DND-41 (cell line): ENCODE measurements at places on chromosomes 5 and 9.

DNA sequence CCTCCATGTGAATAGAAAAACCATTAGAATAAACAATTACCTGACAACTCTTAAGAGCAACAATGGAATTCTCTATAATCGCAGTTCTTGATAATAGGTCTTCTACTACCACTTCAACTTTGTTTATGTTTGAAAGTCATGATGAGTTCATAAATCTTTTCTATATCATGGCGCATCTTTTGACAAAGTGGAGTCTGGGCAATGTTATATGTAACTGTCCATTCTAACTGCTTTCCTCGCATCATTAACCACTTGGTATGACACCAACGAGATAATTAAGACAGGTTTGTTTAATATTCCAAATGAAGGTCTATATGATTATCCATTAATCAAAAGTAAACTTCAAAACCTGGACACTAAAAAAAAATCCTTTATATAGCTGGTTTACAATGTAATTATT, 272.0 kb downstream of the DENND1A start:
- H3K4me3 ChIP-seq: no peak overlapping the region
- H3K36me3 ChIP-seq: no peaks in the 10 kb centered on the region; the same call in 1 of the 2 replicates
- DNase-seq: no peak

- peaks cover 9% of the 10 kb centered on the region for H3K4me1 ChIP-seq
- no peaks in the 10 kb centered on the region for H3K36me3 ChIP-seq
- no peak overlapping the region for H3K27ac ChIP-seq
- no peaks in the 10 kb centered on the region for H3K27me3 ChIP-seq
- no peak overlapping the region for H3K4me3 ChIP-seq
These were observed 158.9 kb upstream of the PHYKPL start for GRCh38 chr5:178391480-178391879.

DNA sequence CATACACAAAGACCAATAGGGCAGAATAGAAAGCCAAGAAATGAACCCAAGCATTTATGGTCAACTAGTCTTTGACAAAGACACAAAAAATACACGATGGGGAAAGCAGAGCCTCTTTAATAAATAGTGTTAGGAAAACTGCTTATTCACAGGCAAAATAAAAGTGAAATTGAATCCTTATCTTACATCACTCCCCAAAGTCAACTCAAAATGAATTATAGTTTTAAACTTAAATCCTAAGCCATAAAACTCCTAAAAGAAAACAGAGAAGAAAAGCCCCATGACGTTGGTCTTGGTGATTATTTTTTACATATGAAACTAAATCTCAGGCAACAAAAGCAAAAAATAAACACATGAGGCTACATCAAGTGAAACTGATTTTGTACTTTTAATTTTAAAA, 46.8 kb downstream of the CHSY3 start:
- no peak overlapping the region for H3K27ac ChIP-seq
- no peaks in the 10 kb centered on the region for H3K27me3 ChIP-seq
- no peaks in the 10 kb centered on the region for H3K4me1 ChIP-seq
- no peak for DNase-seq
- H3K36me3 ChIP-seq: no peaks in the 10 kb centered on the region

DNA sequence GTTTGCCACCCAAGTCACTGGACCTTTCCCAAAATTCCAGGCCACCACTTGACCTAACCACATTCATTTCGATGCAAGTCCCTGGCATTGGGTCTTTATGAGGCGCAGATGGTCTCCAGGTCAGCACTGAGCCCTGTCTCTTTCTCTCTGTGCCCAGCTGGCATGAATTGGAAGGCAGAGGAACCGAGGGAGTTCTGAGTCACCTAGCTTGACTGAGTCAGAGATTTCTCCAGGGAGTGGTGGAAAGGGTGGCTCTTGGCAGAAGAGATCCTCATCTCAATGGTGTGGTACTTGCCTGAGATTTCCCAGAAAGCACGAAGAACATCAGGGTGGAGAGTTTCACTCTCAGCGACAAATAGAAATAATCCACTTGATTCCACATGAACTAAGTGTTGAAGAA, 43.8 kb downstream of the WDR36 start:
- no peak for DNase-seq
- no peak overlapping the region for H3K27ac ChIP-seq
- H3K27me3 ChIP-seq: no peaks in the 10 kb centered on the region
- H3K4me1 ChIP-seq: 0 out of 2 replicates have a peak, but pooled peaks cover 5% of the 10 kb centered on the region
- H3K4me3 ChIP-seq: no peak overlapping the region

GRCh38 chr9:113298924-113299770, 4.0 kb downstream of the RNF183 start:
- no peak for DNase-seq
- H3K36me3 ChIP-seq: no peaks in the 10 kb centered on the region

DNA sequence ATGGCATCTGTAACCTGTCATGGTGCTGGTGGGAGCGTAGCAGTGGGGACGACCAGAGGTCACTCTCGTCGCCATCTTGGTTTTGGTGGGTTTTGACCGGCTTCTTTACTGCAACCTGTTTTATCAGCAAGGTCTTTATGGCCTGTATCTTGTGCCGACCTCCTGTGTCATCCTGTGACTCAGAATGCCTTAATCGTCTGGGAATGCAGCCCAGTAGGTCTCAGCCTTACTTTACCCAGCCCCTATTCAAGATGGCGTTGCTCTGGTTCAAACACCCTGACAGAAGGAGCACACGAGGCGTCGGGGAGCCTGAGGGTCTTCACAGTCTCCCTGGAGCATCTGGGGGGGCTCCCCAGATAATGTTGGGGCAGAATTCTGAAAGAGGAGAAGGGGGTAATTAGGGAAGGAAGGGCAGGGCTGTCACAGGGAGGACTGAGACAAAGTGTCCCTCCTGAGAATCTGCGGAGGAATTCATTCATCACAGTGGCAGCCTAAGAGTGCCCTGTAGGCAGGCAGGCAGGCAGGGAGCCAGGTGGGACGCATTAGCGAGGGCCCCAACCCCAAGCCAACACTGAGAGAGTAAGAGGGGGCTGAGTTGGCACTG, 21.3 kb upstream of the NCS1 start:
- DNase-seq: no peak
- no peaks in the 10 kb centered on the region for H3K4me1 ChIP-seq
- H3K27me3 ChIP-seq: no peaks in the 10 kb centered on the region
- H3K27ac ChIP-seq: no peak overlapping the region

DNA sequence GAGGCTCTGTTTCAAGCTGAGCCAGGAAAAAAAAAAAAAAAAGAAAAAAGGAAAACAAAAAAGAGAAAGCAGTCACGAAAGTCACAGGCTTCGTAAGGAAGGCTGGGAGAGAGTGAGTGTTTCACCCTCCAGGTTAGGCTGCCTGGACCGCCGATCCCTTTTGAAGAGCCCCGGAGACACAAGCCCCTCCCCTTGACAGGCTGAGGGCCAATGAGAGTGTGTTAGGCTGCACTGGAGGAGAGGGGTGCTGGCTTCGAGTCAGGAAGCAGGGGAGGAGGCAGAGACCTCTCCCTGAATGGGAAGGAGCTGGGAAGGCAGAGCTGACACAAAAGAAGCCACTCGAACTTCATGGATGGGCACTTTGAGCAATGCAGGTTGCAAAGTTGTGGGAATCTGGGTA, at the start of gene NMUR2:
Gene NMUR2 (minus strand): TSS at position 135 of the 400 bp plus-strand sequence. CDS start 166 bp downstream, outside the sequence.
- H3K27me3 ChIP-seq: no peaks in the 10 kb centered on the region
- no peak within 1 kb of the TSS for H3K27ac ChIP-seq
- DNase-seq: peak; percentile 5
- H3K36me3 ChIP-seq: no peaks in the 10 kb centered on the region

DNA sequence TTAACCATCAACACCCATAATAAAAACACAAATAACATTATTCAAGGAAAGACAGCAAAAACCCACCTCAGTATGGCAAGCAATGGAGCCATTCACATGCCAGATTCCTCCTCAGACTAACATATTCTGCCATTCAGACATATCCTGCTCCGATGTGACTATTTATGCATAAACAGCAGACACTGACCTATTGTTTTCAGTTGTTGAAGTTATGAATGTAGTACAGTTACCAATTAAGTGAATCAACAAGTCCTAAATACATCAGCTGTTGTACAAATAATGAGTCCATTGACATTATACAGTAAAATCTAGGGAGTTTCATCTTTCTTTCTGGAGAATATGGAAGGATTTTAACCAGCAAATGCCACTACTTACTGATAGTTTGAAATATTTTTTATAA, 131.7 kb downstream of the DENND1A start:
- no peaks in the 10 kb centered on the region for H3K27me3 ChIP-seq
- H3K4me1 ChIP-seq: no peaks in the 10 kb centered on the region
- no peak overlapping the region for H3K4me3 ChIP-seq
- H3K27ac ChIP-seq: no peak overlapping the region
- no peaks in the 10 kb centered on the region for H3K36me3 ChIP-seq
- DNase-seq: no peak

- no peak overlapping the region for H3K4me3 ChIP-seq
- no peak for DNase-seq
- no peaks in the 10 kb centered on the region for H3K27me3 ChIP-seq
- peaks cover 26% of the 10 kb centered on the region for H3K4me1 ChIP-seq
These were observed 3.7 kb upstream of the EGR1 start for GRCh38 chr5:138461343-138462125.

- peaks cover 42% of the 10 kb centered on the region for H3K4me1 ChIP-seq
- H3K27ac ChIP-seq: peak overlapping the region; percentile 83
- peaks cover 61% of the 10 kb centered on the region for H3K36me3 ChIP-seq
These were observed 716 bp downstream of the HARS1 start for GRCh38 chr5:140690376-140690932.

GRCh38 chr9:126630458-126631237, 16.9 kb downstream of the LMX1B start:
- H3K27me3 ChIP-seq: peaks cover 3% of the 10 kb centered on the region
- DNase-seq: no peak
- H3K27ac ChIP-seq: no peak overlapping the region
- H3K36me3 ChIP-seq: no peaks in the 10 kb centered on the region
- no peaks in the 10 kb centered on the region for H3K4me1 ChIP-seq

DNA sequence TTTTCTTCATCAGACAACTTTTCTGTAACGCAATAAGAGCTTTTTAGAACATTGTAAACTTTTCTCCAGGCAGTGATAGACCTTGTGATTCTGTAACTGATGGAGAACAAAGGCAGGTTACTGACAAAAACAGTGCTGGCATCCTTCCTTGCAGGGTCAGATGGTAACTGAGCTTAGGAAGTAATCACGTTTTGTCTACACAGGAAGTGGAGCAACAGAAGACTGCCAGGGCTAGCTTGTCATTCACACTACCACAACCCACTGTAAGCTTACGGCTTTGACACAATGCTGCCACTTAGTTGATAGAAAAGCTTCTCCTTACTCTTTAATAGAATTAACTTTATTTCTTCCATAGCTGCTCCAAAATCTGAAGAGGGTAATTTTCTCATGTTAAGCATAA, 46.8 kb downstream of the FBN2 start:
- H3K36me3 ChIP-seq: no peaks in the 10 kb centered on the region
- no peaks in the 10 kb centered on the region for H3K27me3 ChIP-seq
- H3K4me3 ChIP-seq: no peak overlapping the region
- H3K27ac ChIP-seq: no peak overlapping the region
- no peaks in the 10 kb centered on the region for H3K4me1 ChIP-seq
- no peak for DNase-seq

GRCh38 chr5:39780347-39780746, 355.6 kb upstream of the DAB2 start:
- DNase-seq: no peak
- no peak overlapping the region for H3K27ac ChIP-seq
- H3K36me3 ChIP-seq: no peaks in the 10 kb centered on the region
- H3K4me1 ChIP-seq: no peaks in the 10 kb centered on the region
- H3K27me3 ChIP-seq: peaks cover 4% of the 10 kb centered on the region
- no peak overlapping the region for H3K4me3 ChIP-seq

- H3K36me3 ChIP-seq: no peaks in the 10 kb centered on the region
- H3K27me3 ChIP-seq: no peaks in the 10 kb centered on the region
- H3K4me3 ChIP-seq: no peak overlapping the region
- no peak for DNase-seq
- H3K4me1 ChIP-seq: no peaks in the 10 kb centered on the region
These were observed 17.8 kb upstream of the SLC12A7 start for GRCh38 chr5:1129711-1130055.

DNA sequence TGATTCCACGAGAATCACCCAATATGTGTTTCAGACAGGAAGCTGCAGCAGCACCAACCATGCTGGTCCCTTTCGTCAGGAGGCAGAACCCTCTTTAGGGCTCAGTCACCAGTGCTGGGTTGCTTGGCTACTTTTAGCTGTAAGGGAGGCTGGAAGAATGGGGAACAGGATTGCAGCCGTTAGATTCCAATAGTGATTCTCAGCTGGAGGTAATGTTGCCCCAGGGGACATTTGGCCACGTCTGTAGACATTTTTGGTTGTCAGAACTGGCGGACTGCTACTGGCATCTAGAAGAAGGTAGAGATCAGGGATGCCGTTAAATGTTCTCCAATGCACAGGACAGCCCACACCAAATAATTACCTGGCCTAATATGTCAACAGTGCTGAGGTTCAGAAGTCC, 81.8 kb downstream of the ANKRD33B start:
- DNase-seq: no peak
- no peak overlapping the region for H3K4me3 ChIP-seq
- H3K27ac ChIP-seq: no peak overlapping the region
- no peaks in the 10 kb centered on the region for H3K27me3 ChIP-seq
- peaks cover 36% of the 10 kb centered on the region for H3K36me3 ChIP-seq

DNA sequence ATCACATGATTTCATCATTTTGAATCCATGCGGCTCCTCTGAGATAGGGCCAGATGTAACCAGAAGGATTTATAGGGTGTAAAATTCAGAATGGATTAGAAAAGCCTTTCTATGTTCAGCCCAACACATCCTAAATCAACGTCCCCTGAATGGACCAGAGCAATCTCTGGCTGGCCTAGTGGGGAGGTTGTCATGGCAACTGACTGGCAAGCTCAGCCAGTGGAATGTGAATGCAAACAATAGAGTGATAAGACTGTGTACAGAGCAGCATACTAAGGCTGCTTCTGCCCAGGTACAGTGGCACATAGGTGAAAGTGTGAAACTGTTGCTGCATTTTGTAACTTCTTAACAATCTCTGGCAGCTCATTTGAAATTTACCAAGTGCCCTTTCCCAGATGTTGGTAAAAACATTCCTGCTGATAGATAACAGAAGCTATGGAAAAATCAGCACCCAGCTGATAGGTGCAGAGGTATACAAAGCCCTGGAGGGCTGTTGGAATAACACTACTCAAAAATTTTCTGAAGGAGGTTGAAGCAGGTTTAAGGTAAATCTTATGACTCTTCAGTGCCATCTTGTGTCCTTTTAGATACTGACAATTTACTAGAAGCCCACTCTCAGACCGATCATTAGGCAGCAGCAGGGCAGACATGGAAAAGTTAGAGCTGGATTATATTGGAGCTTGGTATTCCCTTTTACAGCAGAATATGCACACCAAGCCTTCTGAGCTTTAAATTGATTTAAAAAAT, 267.2 kb downstream of the RAB3C start:
- H3K36me3 ChIP-seq: no peaks in the 10 kb centered on the region
- H3K4me3 ChIP-seq: no peak overlapping the region
- H3K27ac ChIP-seq: no peak overlapping the region
- DNase-seq: no peak
- H3K27me3 ChIP-seq: no peaks in the 10 kb centered on the region
- H3K4me1 ChIP-seq: no peaks in the 10 kb centered on the region

- peaks cover 7% of the 10 kb centered on the region for H3K27me3 ChIP-seq
- no peak overlapping the region for H3K4me3 ChIP-seq
- no peaks in the 10 kb centered on the region for H3K36me3 ChIP-seq
- DNase-seq: no peak
- H3K4me1 ChIP-seq: no peaks in the 10 kb centered on the region
- H3K27ac ChIP-seq: no peak overlapping the region
These were observed 94.4 kb upstream of the FSTL4 start for GRCh38 chr5:133706506-133707430.
